ENCODE measurements at places on chromosomes 6 and 20.

DNA sequence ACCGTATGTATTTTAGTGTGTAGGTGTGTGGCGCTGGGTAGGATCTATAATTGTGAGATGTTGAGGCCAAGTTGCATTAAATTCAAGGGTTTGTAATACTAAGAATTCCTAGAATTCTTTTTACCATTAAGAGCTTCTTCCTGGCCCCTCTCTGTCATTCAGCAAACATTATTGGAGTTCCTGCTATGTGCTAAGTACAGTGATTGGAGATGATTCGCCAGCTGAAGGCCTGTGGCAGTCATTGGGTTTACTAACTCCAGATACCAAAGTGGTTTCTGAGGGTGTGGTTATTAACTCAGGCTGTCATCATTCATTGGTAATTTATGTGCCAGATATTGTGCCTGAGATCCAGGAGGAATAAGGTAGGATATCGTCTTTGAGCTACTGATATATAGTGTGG lies 167.1 kb downstream of the LAMA2 start:
- DNase-seq = no peak

GRCh38 chr20:10739134-10739533 lies 65.3 kb upstream of the JAG1 start:
- DNase-seq = no peak

- DNase-seq = no peak
Measured at GRCh38 chr6:2171728-2172127, 73.7 kb downstream of the GMDS start.

- DNase-seq = no peak
Measured at GRCh38 chr6:121573481-121573880, 138.0 kb downstream of the GJA1 start.

DNA sequence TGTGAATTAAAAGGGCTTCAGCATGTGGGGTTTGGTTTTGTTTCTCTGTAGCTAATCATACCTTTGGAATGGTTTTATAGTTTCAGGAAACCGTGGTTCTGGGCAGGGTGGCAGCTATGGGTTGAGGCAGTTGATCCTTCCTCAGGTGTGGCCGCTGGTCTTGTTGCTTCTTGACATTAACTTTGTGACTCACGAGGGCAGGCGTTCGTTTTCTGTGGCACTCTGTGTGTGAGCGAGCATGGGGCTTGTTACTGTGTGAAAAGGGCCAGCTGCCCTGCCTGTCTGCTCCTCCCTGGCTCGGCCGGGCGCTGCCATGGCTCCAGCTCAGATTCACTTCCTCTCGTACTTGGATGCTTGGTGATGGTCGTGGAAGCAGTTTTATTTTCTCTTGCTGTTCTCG lies 16.2 kb downstream of the DNAJC5 start:
- no peak for DNase-seq

GRCh38 chr20:35600993-35601973 lies 14.3 kb upstream of the SPAG4 start:
- DNase-seq = peak; percentile 78

DNA sequence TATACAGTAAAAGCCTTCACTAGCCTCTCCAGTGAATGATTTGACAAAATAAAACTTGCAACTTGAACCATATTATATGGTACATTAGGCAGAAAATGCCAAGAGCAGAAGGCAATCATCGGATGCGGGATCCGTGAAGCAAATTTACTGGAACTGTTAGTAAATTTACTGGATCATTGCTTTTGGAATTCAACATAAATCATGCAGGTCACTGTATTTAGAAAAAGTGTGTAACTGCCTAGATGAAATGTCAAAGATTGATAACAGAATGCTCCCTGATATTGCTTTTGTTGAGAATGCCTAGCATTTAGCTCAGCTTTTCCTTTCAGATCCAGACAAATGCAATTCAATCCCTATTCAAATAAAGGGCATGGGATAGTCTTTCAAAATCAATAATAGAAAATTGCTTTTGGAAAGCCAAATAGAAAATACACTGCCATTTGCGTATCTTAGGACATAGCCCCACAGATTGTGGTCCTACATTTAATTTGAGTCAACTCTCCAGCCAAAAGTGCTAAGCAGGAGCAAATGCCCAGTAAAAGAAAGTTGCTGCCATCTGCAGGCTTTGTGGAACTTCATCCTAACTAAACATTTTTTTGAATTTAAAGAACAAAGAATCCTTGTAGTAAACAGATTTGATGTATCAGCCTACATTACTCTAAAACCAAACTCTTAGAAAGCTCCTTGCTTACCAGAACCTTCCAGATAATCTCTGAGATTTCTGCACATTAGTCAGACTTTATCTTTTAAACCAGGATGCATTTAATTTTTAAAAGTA lies 109.5 kb upstream of the HSF2 start:
- no peak for DNase-seq

- DNase-seq = no peak
Measured at GRCh38 chr6:128487055-128487454, 33.3 kb downstream of the PTPRK start.

DNA sequence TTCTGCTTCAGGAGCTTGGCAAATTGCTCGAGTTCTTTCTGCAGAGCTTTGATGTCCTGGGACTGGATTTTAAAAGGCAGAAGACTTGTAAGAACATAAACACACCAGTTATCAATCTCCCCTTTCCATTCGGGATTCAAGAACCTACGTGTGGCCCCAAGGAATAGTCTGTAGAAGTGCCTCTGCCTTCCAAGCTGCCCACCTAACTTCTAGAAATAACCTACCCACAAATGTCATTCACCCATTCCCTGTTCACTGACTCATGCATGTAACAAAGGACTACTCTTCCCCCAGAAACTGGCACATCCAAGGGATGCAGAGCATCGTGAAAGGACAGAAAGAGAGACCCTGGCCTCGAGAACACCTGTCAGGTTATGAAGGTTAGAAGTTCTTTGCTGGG lies 4.5 kb downstream of the POU5F1 start:
- DNase-seq = no peak

- DNase-seq = no peak
Measured at GRCh38 chr20:6053064-6053775, 640 bp downstream of the LRRN4 start.

DNA sequence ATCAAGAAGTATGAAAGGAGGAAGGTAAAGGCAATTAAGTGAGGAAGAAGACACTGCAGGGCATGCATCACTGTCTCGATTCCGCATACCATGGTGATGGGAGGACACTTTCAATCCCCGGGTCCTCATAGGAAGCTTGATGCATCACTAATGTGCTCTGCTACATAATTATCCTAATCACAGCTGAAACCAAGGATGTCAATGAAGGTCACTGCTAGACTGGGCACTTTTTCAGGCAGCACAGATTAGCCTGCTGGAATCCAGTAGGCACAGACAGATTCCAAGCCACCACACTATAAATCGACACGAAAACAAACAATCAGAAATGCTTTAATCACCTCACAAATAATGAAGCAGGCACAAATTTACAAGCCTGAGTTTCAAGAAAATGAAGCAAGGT lies 206.7 kb downstream of the KIF16B start:
- no peak for DNase-seq

DNA sequence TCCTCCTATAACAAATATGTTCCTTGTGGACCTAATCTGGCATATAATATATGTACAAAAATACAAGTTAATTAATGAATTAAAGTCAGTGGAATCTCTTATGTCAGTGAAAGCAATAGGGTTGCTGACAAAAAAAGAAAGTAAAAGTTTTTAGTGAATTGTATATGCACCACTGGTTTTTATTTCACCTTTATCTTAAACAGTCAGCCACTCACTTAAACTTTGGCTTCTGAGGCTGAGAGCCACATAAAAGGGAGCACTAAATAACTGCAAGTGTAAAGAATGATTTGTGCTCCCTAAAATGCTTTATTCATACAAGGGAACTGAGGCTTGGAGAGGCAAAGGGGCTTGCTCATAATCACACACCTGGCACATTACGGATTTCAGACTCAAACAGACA lies 9.9 kb upstream of the F13A1 start:
- no peak for DNase-seq

GRCh38 chr6:157644043-157644810 lies 178.8 kb upstream of the SNX9 start:
- DNase-seq = peak; percentile 51

- no peak for DNase-seq
Measured at GRCh38 chr6:43803055-43803782, 33.2 kb downstream of the VEGFA start.

DNA sequence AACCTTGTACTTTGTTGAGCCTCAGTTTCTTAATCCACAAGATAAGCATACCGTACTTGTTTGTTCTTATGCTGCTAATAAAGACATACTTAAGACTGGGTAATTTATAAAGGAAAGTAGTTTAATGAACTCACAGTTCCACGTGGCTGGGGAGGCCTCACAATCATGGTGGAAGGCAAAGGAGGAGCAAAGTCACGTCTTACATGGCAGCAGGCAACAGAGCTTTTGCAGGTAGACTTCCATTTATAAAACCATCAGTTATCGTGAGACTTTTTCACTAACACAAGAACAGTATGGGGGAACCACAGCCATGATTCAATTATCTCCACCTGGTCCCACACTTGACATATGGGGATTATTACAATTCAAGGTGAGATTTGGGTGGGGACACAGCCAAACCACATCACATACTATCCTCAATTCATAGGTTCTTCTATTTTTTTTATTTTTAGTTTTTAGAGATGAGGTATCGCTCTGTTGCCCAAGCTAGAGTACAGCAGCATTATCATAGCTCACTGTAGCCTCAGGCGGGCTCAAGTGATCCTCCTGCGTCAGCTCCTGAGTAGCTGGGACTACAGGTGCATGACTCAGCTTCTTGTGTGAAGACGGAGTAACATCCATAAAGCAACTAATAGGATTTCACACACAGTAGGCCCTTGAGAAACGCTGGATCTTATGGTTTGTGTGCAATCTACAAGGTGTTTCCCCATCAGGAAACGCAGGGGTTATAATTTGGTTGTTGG lies 76.7 kb upstream of the IYD start:
- DNase-seq = no peak

GRCh38 chr20:49866051-49866450 lies 49.3 kb downstream of the SPATA2 start:
- DNase-seq = no peak

DNA sequence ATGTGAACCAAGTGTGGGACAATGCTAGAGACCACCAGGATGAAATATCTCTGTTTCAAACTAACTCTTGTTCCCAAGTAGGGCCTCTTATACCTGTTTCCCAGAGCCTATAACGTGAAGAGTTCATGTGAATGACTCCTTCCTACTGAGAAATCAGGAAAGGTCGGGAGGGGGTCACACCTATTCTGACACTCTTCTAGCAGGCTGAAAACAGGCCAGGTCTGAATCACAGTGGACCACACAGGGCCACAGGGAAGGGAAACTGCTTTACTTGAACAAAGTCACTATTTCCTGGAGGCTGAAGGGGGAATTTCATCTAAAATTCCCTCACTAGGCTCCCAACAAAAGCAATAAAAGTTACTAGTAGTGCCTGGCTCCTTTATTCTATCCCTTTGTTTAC lies 88.4 kb upstream of the BMP2 start:
- no peak for DNase-seq

DNA sequence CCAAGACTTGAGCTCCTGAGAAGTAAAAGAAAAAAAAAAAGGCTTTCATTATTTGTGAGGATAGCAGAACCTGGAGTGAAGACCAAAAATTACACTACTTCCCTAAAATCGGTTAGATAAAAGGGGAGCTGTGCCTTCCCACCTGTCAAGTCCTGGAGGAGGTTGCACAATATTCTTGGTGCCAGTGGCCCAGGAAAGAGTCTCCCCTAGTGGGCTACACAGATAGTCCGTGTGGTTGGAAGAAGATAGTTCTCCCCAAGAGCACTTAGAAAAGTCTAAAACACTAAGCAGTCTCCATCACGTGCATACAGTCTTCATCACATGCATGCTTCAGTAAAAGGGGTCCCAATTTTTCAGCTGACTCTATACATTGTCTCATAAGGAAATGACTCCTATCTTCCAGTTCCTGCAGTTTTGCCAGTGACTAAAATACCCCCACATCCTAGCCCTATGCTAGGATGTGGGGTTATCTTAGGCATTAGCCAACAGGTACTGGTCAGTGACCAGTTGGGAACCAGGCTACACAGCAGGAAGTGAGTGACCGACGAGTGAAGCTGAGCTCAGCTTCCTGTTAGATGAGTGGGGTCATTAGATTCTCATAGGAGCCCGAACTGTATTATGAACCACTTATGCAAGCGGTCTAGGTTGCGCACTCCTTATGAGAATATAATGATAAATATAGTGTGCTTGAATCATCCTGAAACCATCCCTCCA lies 199.5 kb upstream of the FAM83B start:
- no peak for DNase-seq

DNA sequence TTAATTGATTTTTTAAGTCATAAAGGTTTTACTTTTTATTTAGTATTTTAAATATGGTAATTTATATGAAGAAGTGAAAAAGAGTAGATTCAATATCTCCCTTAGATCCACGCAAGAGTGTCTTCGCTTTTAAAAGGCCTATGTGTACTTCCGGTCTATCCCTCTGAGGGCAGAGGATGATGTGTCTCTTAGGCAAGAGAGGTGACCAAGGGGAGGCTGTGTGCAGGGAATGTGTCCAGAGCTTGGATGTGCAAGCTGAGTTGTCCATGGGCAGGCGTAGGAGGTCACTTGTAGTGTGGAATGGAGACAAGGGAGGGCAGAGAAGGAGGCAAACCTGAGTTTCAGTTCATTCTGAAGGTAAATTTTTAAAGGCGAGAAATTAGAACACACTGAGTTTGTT lies 113.9 kb downstream of the CRYBG1 start:
- no peak for DNase-seq
